Stimulated activated CD8-positive, alpha-beta memory T cell treated with anti-CD3 and anti-CD28 coated beads, Interleukin-7, amount 100 ng/mL, for 24 hours (primary cell): ENCODE measurements at places on chromosomes 7 and 10.

GRCh38 chr10:132138596-132138995 lies 48.2 kb upstream of the DPYSL4 start:
- no peak for DNase-seq

DNA sequence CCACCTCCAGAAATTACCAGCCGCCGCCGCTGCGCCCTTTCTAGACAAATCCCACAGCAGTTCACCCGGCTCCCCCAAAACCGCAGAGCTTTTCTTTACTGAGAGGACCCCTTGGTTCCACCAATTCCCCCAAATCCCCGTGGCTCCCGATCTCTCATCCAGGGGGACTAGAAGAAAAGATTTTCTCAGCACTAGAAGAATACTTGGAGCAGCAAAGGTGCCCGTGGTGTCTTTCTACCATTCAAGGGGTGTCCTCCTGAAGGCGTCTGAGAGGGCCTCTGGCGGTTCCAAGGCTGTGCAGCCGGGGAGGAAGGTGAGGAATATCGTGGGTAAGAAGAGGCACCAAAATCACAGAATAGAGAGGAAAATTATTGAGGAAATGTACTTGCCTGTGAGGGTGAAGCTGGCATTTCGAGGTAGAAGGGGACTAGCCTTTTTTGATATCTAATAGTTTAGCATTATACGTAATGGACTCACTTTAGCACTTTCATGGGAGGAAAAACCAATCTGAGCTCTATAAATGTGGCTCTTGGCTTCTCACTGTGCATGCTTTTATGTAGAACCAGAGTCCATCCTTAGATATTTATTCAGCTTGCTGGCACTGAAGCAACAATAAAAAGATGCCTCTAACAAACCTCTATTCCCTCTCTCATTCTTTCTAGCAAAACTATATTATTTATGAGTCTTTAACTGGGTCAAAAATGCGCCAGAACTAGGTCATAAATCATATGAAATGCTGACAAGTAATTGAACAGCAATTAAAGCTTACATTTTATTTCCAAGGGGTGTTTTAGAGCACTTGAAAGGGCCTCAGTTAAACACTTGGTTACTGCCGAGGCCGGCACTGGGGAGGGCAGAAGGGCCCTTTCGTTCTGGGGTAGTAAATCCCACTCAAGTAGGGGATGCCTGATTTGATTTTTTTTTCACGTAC lies 13.8 kb upstream of the HOXA2 start:
- DNase-seq: no peak

DNA sequence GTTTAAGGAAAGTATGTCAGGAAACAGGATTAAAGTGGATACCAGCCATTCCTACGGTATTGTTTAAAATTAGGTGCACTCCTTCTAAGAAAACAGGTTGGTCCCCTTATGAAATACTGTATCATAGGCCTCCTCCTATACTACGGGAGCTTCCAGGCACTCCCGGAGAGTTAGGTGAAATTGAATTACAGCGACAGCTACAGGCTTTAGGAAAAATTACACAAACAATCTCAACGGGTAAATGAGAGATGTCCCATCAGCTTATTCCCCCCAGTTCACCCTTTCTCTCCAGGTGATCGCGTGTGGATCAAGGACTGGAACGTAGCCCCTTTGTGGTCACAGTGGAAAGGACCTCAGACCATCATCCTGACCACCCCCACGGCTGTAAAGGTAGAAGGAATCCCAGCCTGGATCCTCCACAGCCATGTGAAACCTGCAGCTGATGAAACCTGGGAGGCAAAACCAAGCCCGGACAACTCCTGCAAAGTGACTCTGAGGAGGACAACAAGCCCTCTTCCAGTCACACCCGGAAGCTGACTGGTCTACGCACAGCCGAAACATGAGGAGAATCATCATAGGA lies 25.1 kb upstream of the GHITM start:
- no peak for DNase-seq

GRCh38 chr10:75941223-75941801 lies 509.9 kb downstream of the LRMDA start:
- DNase-seq: no peak

GRCh38 chr7:100016215-100016901 lies 962 bp downstream of the ZKSCAN1 start:
- DNase-seq: no peak

- DNase-seq: no peak
These were observed 15.8 kb upstream of the UBE3C start for GRCh38 chr7:157122800-157123495.

DNA sequence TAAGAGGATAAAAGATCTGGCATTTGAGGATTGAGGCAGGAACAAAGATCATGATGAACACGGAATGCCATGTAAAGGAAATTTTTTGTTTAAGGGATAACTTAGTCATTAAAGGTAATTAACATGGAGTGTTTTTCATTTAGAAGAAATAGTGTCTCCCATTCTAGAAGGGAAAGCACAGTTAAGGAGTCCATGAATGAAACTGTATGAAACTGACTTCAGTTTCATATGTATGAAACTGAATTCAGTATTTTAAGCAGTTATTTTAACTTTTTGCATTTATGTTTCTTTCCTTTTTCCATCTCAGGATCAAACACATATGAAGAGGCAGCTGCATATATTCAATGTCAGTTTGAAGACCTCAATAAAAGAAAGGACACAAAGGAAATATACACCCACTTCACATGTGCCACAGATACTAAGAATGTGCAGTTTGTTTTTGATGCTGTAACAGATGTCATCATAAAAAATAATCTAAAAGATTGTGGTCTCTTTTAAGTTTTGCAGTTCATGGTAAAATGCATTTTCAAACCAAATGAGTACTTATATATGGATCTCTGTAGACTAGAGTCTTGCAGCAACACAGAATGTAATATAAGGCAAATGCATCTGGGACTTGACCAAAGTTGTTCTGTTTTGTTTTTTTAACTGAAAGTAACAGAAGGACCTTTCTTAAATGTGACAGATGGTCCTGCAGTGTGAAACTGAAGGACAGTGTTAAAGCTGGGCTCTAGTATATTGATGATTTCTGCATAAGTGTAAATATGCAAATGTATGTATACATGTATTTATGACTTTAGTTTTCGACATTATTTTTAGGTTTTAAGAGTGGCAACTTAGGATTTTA lies 82.6 kb downstream of the GNAI1 start:
- no peak for DNase-seq

DNA sequence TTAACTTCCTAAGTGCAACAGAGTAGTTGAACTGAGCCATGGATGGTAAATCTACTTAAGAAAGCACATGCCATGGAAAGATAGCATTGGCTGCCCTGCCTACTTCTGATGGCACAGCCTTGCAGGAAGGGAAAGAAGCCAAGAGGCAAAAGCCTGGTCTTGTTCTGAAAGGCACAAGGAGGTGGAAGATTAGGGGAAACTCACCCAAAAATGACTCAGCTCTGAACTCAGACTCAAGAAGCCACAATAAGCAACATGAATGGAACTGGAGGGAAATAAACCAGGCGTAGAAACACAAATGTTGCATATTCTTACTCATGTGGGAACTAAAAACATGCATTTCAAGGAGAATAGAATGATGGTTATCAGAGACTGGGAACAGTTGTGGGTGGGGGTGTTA lies 20.8 kb upstream of the ALOX5 start:
- DNase-seq: no peak

- no peak for DNase-seq
These were observed 687.6 kb downstream of the LRMDA start for GRCh38 chr10:76119036-76119435.

DNA sequence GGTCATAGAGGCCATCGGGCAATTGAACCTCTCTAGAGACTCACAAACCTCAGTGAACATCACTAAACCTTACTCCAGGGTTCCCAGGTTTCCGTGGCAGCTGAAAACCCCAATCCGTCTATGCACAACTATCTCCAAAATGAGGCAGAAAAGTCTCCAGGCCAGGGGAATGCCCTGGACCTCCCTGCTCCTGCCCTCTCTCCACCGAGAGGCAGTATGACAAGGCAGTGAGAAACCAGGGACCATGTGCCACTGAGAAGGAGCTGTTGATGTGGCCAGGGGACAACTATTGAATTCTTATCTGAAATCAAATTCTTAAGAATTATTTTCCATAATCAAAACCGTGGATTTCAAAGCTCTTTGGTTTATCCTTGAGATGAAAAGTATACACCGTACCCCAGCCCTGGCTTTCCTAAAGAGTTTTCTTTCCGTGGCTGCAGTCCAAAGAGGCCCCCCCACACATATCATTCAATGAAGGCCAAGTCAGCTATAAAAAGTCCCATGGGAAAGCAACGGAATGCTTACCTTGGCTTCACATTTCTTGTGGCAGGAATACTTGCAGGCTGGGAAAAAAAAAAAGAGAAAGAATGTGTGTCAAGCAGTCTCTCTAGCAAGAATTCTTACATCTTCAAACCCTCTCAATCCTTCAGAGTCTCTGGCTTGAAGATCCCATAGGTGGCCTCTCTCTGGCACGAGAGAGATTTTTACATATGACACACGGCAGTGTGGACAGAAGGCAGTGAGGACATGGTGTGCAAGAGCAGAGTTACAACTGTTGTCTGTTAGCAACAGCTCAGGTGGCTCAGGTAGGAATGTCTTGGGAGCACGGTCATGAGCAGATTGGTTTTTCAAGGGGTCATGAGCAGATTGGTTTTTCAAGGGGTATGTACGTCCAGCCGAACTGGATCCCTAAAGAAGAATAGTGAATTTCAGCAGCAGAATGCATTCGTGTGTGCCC lies 75.2 kb downstream of the TNS3 start:
- no peak for DNase-seq

- no peak for DNase-seq
These were observed 170.1 kb downstream of the ADRA2A start for GRCh38 chr10:111246814-111247452.

DNA sequence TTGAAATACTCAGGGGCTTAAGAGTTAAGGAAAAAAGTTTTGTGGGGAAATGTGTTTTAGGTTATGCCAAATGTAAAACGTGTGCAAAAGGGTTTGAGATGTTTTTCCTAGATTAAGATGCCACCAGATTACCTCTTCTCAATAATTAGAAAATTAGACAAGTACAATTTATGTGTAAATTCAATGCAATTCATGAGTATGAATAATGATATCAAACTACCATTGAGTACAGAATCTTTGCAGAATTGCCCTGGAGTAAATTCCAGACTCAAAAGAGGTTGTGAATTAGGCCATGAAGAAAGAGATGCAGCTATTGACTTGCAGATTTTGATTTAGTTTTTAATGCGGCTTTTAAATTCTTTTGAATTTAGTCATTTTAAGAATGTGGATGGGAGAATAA lies 159.4 kb upstream of the INHBA start:
- no peak for DNase-seq

DNA sequence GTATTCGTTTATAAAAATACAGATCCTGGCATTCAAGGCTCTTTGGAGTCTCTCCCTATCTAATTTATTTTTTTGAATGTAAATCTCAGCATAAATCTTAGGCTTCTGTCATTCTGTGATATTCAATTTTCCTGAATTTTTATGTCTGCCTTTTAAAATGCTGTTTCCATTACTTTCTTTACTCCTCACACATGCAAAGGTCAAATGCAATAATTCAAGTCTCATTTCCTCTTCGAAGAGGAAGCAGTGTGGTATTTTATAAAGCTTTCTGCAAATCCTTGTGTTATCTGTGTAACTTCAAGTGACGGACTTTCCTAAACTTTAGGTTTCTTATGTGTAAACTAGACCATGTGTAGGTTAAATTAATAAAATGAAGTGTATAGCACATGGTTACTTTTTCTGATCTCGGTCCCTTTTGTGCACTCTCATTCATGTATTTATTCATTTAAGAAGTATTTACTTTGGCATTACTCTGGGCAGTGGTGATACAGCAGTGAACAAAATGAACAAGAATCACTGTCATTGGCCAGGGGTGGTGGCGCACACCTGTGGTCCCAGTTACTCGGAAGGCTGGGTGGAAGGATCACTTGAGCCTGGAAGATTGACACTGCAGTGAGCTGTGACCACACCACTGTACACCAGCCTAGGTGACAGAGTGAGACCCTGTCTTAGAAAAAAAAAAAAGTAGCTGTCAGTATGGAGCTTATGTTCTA lies 332.2 kb downstream of the EXOC4 start:
- no peak for DNase-seq

GRCh38 chr10:23702977-23703414 lies 264.1 kb downstream of the OTUD1 start:
- DNase-seq: no peak

- no peak for DNase-seq
These were observed 59.3 kb downstream of the SEC61G start for GRCh38 chr7:54699715-54700114.

DNA sequence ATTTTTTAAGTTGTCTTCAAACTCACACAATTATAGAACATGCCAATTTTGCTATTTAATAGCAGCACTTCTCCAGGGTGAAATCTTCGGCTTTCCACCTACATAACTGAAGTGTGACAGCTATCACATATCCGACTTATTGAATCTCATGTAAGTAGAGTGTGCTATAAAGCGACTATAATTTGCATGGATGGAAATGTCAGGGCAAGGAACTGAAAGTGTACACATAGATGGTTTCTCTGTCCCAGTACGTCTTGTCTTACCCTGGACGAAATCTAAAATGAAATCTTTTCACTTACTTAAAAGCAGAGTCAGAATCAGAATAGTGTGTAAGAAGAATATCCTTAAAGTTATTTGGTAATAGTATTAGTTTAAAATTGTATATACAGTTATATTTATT lies 132.3 kb downstream of the THSD7A start:
- DNase-seq: no peak

- no peak for DNase-seq
These were observed 344.2 kb upstream of the ADARB2 start for GRCh38 chr10:2081501-2081900.

- DNase-seq: no peak
These were observed 70.6 kb downstream of the PIP4K2A start for GRCh38 chr10:22643775-22644174.

- no peak for DNase-seq
These were observed 242.2 kb downstream of the ATRNL1 start for GRCh38 chr10:115335366-115335765.

DNA sequence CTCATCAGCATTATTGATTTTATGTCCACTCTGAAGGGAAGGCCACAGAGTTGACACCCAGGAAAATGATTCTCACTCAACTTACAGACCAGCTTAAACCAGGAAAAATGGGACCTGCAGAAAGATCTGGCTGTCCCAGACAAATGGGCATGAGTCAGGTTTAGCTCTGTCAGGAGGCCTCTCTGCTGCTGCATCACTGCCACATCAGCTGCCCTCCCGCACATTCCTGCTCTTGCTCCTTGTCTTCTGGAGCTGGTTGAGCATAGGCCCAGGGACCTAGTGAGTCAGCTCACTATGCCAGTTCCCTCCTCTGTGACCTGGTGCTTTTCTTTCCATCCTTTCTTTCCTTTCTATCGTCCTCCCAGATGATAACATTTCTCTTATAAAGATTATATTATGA lies 18.8 kb upstream of the SMNDC1 start:
- DNase-seq: no peak

- no peak for DNase-seq
These were observed 156.0 kb downstream of the FAM107B start for GRCh38 chr10:14618674-14619073.

GRCh38 chr10:80553436-80553835 lies 15.7 kb downstream of the SH2D4B start:
- no peak for DNase-seq

DNA sequence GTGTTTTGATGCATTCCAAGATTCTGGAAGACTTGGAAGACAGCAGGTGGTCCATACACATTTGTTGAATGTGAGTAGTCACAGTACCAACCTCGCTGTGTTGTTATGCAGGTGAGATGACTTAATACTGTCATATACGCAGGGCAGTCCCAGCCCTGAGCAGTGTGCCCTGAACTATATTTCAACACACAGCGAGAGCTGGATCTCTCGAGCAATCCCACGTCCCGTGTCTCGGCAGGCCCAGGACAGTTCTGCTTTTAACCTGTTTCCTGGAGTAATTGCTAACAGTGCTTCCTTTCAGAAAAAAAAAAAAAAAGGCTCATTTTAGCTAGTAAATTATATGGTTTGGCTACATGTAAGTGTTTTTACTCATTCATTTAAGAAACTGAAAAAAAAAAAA lies 179.7 kb downstream of the PRKCQ start:
- DNase-seq: no peak
